ENCODE measurements at places on chromosomes 16 and 17. TPM values are rescaled to one million over a fixed set of nuclear protein-coding genes. Genes with fewer than 3 reads are reported as not detected.

- H3K4me3 ChIP-seq = no peak overlapping the region
- peaks cover 4% of the 10 kb centered on the region for H3K36me3 ChIP-seq
- H3K4me1 ChIP-seq = no peaks in the 10 kb centered on the region
- H3K27ac ChIP-seq = no peak overlapping the region
These were observed 9.8 kb downstream of the MIEF2 start for GRCh38 chr17:18270046-18270931.

CNOT1 gene
- total RNA-seq = 102 TPM

GRCh38 chr16:4245077-4245791 is 3.4 kb upstream of the SRL start:
- no peaks in the 10 kb centered on the region for H3K27me3 ChIP-seq
- no peaks in the 10 kb centered on the region for H3K36me3 ChIP-seq
- H3K4me1 ChIP-seq = no peaks in the 10 kb centered on the region
- no peak overlapping the region for H3K27ac ChIP-seq
- no peak overlapping the region for H3K4me3 ChIP-seq

DNA sequence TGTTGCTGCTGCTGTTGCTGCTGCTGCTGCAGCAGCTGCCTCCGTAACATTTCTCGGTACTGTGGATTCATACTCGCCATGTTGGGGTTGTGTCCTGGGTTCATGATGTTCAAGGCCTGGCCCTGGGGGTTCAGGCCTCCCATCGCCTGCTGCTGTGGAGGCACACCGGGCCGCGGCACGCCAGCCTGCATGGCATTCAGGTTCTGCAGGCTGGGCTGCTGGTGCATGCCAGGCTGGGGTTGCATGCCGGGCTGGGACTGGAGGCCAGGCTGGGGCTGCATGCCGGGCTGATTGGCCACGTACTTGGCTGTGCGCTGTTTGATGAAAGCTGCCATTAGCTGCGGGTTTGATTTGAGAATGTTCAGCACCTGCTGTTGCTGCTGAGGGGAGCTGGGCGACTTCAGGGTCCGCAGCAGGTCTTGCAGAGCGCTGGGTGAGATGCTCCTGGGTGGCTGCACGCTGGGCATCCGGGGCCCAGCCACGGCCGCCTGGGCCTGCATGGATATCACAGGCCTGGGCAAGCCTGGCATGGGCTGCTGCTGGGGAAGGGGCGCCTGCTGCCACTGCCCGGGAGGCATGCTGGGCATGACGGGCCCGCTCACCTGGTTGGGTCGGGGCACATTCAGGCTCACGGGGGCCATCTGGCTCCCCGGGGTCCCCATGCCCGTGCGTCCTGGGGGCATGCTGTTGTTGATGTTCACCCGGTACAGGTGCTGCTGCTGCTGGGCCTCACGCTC is 11.3 kb upstream of the TRAP1 start:
- H3K27ac ChIP-seq = no peak overlapping the region
- H3K4me3 ChIP-seq = no peak overlapping the region
- no peaks in the 10 kb centered on the region for H3K4me1 ChIP-seq
- no peak for DNase-seq
- peaks cover 47% of the 10 kb centered on the region for H3K36me3 ChIP-seq

- H3K4me1 ChIP-seq = no peaks in the 10 kb centered on the region
- no peaks in the 10 kb centered on the region for H3K27me3 ChIP-seq
- H3K27ac ChIP-seq = peak overlapping the region; percentile 50
These were observed 8.9 kb downstream of the UBTF start for GRCh38 chr17:44210342-44211192.

- no peak for DNase-seq
- no peak overlapping the region for H3K27ac ChIP-seq
- no peak overlapping the region for H3K4me3 ChIP-seq
These were observed 50.0 kb downstream of the SOCS1 start for GRCh38 chr16:11205754-11206581.

DNA sequence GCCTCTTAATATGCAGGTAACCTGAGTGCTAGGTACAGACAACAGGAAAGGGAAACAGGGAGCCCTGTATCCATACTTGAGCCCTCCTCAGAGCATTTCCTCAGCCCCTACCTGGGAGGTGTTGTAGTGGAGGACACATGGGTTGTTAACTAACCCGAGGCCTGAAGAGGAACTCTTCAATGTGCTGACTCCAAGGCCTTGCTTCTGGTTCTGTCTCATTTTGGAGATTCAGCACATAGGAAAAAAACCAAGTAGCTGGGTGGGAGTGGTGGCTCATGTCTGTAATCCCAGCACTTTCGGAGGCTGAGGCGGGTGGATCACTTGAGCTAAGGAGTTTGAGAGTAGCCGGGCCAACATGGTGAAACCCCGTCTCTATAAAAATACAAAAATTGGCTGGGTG is 24.8 kb downstream of the SNX11 start:
- no peak overlapping the region for H3K27ac ChIP-seq
- no peak for DNase-seq
- no peaks in the 10 kb centered on the region for H3K27me3 ChIP-seq

DNA sequence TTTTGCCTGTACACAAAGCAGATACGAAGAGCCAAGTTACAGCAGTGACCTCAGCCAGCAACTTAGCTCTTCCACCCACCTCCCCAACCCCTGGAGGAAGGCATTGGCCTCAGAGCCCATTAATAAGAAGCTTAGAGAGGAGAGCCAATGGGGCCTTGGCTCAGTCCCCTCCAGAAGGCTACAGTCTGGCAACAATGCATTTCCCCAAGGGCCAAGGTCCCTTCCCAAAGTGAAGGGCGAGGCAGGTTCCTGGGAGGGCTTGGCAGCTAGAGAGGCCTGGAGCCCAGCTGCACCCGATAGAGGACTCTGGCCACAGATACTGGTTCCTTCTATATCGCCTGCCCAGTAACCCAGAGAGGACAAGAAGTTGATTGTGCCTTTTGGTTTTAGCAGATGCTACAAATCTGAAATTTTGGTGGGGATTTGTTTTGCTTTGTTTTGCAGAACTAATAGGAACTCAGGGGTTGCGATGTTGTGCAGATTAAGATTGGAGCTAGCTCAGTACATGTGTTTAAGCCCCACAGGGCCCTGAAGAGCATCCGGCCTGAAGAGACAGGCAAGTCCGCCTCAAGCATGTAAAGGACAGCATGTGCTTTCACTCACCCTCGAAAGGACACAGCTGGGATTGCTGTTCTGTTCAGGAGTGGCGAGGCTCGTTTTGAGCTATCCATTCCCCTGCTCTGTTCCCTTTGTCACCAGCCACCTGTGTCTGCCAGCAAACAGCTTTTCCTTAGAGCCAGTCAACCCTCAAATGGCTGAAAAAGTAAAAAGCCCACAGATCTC is 12.0 kb upstream of the PNPO start:
- peaks cover 11% of the 10 kb centered on the region for H3K36me3 ChIP-seq
- DNase-seq = no peak
- no peaks in the 10 kb centered on the region for H3K27me3 ChIP-seq
- H3K4me3 ChIP-seq = no peak overlapping the region

CD300LB gene
- 0.64 TPM for total RNA-seq

GRCh38 chr16:49889725-49890397 is 33.9 kb upstream of the ZNF423 start:
- no peak overlapping the region for H3K27ac ChIP-seq
- H3K27me3 ChIP-seq = no peaks in the 10 kb centered on the region
- no peaks in the 10 kb centered on the region for H3K36me3 ChIP-seq
- no peaks in the 10 kb centered on the region for H3K4me1 ChIP-seq
- H3K4me3 ChIP-seq = no peak overlapping the region

DNA sequence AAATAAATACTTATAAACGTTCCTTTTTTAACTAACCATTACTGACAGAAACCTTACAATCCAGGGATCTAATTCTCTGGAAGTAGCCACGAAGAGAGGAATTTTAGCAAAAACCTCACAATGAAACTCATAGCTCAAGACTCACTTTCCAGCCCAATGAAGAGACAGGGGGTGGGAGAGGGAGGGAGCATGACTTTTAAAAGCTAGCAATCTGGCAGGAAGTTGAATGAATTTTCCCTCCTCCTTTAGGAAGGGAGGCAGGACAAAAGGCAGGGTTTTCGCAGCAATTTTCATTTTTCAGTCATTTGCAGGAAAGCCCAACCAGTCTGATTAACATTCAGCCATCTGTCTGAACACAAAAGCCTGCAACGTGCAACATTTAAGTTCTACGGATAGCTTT is 381.5 kb upstream of the PSMD7 start:
- H3K4me1 ChIP-seq = no peaks in the 10 kb centered on the region
- H3K27ac ChIP-seq = no peak overlapping the region
- no peaks in the 10 kb centered on the region for H3K27me3 ChIP-seq
- DNase-seq = no peak
- no peak overlapping the region for H3K4me3 ChIP-seq
- H3K36me3 ChIP-seq = no peaks in the 10 kb centered on the region

LPO gene
- total RNA-seq = not detected

B4GALNT2 gene
- total RNA-seq = not detected

- H3K27me3 ChIP-seq = no peaks in the 10 kb centered on the region
- H3K4me1 ChIP-seq = no peaks in the 10 kb centered on the region
- no peak overlapping the region for H3K27ac ChIP-seq
- no peak for DNase-seq
- H3K36me3 ChIP-seq = no peaks in the 10 kb centered on the region
These were observed 5.7 kb downstream of the CBX1 start for GRCh38 chr17:48095611-48096010.

DNA sequence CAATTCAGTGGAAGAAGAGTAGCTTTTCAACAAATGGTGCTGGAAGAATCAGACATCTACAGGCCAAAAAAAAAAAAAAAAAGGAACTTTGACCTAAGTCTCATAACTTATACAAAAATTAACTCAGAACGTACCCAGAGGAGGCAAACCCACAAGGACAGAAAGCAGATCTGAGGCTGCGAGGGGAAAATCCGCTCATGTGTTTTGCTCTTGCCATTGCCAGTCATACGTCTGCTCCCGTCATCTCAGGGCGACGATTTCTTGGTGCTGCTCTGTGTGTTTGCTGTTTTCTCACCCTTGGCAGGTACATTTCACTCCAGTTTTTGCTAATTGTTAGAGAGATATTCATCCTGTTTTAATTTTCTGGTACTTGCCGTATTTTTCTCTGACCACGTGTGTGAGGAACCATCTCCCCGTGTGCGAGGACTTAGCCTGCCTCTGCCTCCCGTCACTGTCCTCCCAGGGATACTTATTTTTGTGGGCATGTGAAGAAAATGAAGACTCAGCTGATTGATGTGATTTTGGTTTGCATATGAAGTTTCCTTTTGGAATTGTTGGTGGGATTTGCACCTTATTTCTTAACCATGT is 33.4 kb upstream of the ACSF3 start:
- no peaks in the 10 kb centered on the region for H3K27me3 ChIP-seq
- DNase-seq = no peak
- H3K4me1 ChIP-seq = no peaks in the 10 kb centered on the region
- no peak overlapping the region for H3K4me3 ChIP-seq
- H3K36me3 ChIP-seq = no peaks in the 10 kb centered on the region

GRCh38 chr17:78817123-78817522 is 23.5 kb downstream of the USP36 start:
- no peak for DNase-seq
- no peak overlapping the region for H3K27ac ChIP-seq
- no peaks in the 10 kb centered on the region for H3K4me1 ChIP-seq
- no peak overlapping the region for H3K4me3 ChIP-seq

- no peaks in the 10 kb centered on the region for H3K4me1 ChIP-seq
- DNase-seq = no peak
- no peak overlapping the region for H3K27ac ChIP-seq
- no peak overlapping the region for H3K4me3 ChIP-seq
- no peaks in the 10 kb centered on the region for H3K36me3 ChIP-seq
These were observed 1063.3 kb upstream of the EEF2KMT start for GRCh38 chr16:6160871-6161270.

DNA sequence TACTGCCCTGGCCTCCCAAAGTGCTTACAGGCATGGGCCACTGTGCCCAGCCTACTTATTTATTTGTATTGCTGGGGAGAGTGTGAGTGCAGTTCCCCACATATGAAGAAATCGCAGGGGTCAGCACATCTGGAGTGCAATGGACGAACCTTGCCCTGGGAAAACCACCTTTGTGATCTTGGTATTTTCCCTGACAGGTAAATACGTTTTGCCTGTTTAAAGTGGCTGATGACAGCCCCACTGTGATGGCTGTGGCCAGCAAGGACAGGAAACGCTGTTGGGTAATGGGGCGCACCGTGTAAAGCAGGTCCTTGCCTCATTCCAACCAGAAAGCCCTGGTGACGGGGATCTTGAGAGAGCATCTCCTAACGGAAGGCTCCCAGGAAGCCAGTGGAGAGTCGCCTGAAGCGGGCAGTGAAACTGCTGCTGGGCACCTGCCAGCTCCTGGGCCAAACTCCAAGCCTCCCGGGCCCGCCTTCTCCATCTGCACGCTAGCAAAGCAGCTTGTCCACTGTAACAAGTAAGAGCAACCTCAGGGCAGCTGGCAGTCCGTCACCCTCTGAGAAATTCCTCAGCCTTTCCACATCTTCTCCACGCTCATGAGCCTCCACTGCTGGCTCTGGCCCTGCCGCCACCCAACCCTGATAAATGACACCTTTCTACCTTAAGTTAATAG is 17.5 kb downstream of the EMC8 start:
- no peaks in the 10 kb centered on the region for H3K36me3 ChIP-seq
- no peak overlapping the region for H3K4me3 ChIP-seq
- peaks cover 5% of the 10 kb centered on the region for H3K4me1 ChIP-seq
- H3K27me3 ChIP-seq = no peaks in the 10 kb centered on the region

DNA sequence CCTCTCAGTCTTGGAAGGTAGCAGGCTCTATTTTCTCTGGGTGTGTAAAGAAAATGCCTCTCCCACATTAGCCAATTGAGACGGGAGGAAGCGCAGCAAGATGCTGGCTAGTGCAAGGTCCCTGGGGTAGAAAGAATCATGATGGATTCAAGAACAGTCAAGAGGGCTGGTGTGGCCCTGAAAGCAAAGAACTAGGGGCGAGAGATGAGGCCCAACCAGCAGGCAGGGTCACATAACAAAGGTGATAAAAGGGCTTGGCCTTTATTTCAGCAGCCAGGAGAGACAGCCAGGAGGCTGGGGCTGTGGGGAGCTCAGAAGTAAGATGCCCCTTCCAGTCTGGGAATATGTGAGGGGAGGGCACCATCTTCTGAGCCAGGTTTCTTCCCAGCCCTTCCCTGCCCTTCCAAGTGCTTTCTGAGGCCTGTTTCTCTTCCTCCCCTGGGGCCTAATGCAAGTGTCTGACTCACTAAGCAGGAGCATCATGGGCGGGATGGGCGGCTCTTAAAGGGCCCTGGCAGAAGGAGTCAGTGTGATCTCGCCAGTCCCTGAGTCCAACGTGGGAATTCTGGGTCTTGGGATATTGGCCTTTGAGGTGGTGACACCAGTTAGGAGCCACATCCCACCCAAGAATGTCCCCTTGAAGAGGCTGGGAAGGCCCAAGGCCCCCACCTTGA is 3.9 kb upstream of the NLRC5 start:
- no peaks in the 10 kb centered on the region for H3K27me3 ChIP-seq
- H3K4me1 ChIP-seq = no peaks in the 10 kb centered on the region
- H3K36me3 ChIP-seq = no peaks in the 10 kb centered on the region
- no peak overlapping the region for H3K27ac ChIP-seq

TNFRSF13B gene
- not detected for total RNA-seq

DNA sequence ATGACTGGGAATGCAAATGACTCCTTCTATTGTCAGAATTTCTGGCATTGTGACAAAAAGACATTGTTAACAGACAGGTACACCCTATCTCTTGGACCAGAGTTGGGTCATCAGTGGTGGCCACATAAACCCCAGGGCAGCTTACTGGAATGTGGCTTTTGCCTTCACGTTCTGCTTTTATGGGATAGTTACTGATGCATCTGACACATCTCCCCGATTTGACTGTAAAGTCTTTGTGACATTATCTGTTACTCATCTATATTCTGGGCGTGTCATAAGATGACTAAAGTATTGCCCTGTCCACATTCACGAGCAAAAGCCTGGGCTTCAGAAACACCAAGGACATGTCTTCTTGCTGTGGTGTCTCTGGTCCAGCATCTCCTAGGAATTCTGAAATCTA is 18.7 kb upstream of the AQP8 start:
- H3K27me3 ChIP-seq = no peaks in the 10 kb centered on the region
- no peaks in the 10 kb centered on the region for H3K4me1 ChIP-seq
- no peak overlapping the region for H3K4me3 ChIP-seq
- no peaks in the 10 kb centered on the region for H3K36me3 ChIP-seq
- DNase-seq = no peak

HSD11B2 gene
- 35.6 TPM for total RNA-seq

OTOP3 gene
- total RNA-seq = not detected

All from prostate gland (tissue), 2 donors.